Fibroblast of the conjunctiva (primary cell): ENCODE measurements at places on chromosomes 2 and 18.

GRCh38 chr2:62149708-62150107 lies 46.2 kb upstream of the B3GNT2 start:
- peak; percentile 91 for DNase-seq

DNA sequence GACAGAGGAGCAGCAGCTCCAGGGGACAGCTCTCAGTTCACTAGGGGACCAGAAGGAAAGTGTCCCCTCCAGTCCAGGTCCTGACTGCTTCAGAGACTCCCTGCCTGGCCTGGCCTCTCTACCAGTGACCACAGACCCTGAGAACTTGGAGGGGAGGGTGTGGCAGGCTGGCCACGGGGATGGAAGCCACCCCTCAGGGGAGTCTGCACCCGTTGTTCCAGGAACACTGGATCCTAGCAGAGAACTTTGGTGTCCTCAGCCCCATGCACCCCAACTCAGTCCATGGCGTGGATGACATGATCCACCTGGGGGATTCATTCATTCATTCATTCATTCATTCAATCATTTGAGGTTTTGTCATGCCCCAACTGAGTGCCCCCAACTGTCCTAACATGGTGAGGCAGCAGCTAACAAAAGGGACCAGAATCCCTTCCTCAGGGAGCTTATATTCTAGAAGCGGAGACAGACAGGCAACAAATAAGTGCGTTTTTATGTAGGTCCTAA lies 31.9 kb downstream of the MYO7B start:
- no peak for DNase-seq

DNA sequence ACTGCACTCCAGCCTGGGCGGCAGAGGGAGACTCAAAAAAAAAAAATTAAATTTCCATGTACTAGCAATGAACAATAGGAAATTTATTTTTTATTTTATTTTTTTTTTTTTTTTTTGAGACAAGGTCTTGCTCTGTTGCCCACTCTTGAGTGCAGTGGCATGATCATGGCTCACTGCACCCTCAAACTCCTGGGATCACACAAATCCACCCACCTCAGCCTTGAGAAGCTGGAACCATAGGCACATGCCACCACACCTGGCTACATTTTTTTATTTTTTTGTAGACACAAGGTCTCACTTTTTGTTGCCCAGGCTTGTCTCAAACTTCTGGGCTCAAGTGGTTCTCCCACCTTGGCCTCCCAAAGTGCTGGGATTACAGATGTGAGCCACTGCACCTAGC lies 16.9 kb downstream of the CNOT9 start:
- no peak for DNase-seq

DNA sequence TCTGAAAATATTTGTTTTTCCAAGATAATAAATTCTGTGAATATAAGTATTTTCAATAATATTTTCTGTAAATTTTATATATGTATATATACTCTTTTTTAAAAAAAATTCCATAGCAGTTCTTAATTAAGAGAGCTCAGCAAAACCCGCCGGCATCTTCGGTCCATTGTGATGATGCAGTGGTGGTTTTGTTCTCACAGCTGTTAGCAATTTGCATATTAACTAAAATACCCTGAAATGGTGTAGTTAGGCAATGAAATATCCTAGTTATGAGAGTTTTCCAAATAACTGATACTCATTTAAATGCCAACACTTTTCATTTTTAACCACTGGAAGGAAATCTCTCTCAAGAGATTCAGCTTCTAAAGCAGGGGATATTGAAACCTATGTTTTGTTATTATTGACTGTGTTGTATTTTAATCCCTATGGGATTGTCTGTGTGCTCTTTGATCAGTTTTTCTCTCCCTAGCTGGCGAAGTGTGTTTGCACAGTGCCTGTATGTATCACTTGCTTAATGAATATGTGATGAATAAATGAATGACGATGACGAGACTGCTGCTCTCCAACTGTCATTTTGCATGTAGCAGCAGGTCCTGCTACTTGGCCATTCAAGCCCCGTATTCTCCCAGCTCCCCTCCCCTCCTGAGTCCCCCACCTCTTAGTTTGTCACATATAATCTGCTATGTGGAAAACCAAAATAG lies 42.4 kb downstream of the PSMG2 start:
- DNase-seq: no peak

- DNase-seq: no peak
Observed at GRCh38 chr2:201938781-201939180, 94.9 kb upstream of the FZD7 start.

DNA sequence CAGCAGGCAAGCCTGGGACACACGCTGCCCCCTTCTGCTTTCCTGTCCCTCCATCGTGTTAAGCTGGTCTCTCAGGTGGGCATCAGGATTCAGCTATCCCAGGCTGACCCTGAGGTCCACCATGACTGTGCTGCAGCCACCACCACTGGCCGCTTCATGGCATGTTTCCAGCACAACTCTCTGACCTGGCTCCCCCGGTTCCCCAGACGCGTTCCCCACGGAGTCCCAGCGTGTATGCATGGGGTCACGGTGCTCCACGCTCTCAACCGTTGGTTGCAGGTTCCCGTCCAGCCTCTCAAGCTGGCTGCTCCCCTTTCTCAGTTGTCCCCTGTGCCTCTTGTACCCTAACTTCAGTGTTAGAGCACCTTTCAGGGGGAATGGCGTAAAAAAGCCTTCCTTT lies 20.3 kb downstream of the HPCAL1 start:
- no peak for DNase-seq
